ENCODE measurements at places on chromosomes 7 and 10. TPM values are rescaled to one million over a fixed set of nuclear protein-coding genes. Genes with fewer than 3 reads are reported as not detected.
A peak's percentile ranks its signal among the peaks of the same experiment; 100 is the strongest.

GRCh38 chr7:119664601-119665000, 608.4 kb upstream of the KCND2 start:
- DNase-seq, result no peak

The MPP7 gene
- total RNA-seq, result 9.8 TPM

The ACTL6B gene
- total RNA-seq, result 2.1 TPM

DNA sequence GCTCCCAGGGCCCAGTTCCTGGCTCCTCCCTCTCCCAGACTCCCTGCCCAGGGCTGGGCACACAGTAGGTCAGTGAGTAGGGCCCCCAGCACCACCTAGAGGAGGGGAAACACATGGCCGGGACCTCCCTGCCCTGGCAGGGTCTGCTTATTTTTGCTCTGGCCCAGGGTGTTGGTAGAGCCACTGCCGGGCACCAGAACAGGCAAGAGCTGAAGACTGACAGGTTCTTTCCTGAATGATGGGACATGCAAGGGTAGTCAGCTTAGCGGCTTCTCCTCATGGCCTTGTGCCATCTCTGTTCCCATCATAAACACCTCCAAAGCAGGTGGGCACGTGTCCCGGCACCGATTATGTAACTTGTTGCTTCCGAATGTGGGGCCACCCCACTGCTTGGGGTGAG, 86.5 kb downstream of the NEURL1 start:
- peak; percentile 63 for DNase-seq

The AGAP4 gene
- 13.9 TPM for total RNA-seq

GRCh38 chr10:106571192-106571946, 593.1 kb downstream of the SORCS1 start:
- no peak for DNase-seq

The AKR1C3 gene
- 4.6 TPM for total RNA-seq

The ZNF239 gene
- total RNA-seq, result 10.3 TPM

The CCDC136 gene
- total RNA-seq, result 43.7 TPM

DNA sequence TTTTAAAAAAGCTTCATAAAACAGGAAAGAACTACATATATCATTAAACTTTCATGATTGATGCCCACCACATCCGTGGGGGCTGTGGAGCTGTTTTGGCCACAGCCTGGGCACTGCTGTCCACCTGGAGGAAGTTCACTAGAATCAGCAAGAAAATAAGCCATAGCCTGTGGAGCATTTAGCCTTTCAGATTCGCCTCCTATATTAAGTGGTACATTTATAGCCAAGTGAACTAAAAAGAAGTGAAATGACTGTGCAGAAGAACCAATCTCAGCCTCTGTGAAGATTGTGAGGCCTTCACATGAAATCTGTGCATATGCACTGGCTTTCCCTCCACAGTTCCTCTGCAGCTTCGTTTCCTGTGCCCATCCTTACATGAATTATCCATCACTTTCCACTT, 23.5 kb downstream of the WNT16 start:
- no peak for DNase-seq

- DNase-seq, result no peak
Measured at GRCh38 chr10:5047912-5048628, 44.4 kb upstream of the AKR1C2 start.

DNA sequence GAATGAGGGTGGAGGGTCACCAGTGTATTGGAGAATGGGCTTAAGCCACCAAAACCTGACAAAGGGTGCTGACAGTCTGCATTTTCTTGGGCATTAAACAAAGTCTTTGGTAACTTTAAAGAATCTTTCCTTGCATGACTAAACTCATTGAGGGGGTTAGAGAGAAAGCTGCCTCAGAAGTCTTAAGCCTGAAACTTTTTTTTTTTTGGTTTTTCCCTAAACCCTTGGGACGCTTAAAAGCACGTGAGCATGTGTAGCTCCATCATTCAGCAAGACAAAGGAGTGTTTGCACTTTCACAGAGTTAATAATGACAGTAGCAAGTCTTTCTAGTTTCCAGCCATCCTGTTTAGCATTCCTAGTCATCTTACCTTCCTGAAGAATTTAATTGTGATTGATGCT, 110.7 kb downstream of the LRMDA start:
- no peak for DNase-seq

The ASIC3 gene
- 1.4 TPM for total RNA-seq

Measured in H1 (cell line).